ENCODE measurements at places on chromosomes 5 and 9.

GRCh38 chr9:89890326-89890980, 285.6 kb downstream of the GADD45G start:
- no peak for DNase-seq

DNA sequence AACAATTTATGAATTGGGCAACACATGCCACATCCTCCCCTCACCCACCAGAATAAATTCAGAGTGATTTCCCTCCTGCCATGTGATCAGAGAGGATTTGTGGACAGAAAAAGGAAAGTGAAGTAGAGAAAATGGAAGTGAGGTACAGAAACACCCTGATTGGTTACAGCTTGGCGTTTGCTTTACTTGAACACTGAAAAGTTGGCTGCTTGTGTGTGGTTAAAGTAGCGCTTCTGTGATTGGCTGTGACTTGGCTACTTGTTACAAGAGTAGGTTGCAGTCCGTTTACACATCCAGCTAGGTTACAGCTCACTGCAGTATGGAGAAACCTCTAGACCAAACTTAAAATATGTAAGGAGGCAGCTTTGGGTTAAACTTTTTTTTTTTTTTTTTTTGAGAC, 205.2 kb upstream of the ZNF608 start:
- DNase-seq, result no peak

- peak; percentile 11 for DNase-seq
Observed at GRCh38 chr9:69809304-69809863, 11.2 kb upstream of the CFAP95 start.

GRCh38 chr9:84300271-84300670, 40.3 kb downstream of the SLC28A3 start:
- DNase-seq, result no peak

DNA sequence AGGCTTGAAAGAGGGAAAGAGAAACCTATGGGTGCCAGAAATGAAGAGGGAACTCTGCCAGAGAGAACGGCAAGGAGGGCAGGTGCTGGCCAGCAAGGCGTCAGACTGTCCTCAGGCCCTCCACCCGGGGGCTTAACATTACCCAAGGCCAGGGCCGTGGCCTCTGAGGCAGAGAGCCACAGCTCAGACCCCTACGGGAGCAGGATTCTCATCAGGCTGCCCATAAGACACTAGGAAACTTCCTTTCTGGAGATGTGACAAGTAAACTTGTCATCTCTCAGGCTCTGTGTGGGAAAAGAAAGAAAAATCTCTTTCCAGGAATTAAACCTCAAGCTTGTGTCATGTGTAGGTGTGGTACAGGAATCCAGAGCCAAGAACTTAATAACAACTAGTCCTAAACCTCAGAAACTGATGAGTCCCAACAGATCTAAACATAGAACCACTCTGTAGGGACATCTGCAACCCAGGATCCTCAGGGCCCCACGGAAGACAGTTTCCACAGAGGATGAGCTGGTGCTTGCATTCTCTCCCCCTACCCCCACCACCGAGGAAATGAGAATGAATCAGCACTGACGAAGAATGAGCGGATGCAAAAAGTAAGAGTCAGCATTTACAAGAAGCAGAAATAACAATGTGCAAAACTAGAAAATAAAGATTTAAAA, 74.3 kb downstream of the DCP2 start:
- DNase-seq, result peak; percentile 28

GRCh38 chr5:135318037-135318436, 81.0 kb downstream of the MACROH2A1 start:
- DNase-seq, result no peak

All from stimulated activated CD4-positive, alpha-beta T cell treated with anti-CD3 and anti-CD28 coated beads, Interleukin-4, amount 100 ng/mL, for 48 hours (primary cell).